Muscle of leg (tissue), 16 donors: ENCODE measurements at places on chromosomes 6 and 20. TPM values are rescaled to one million over a fixed set of nuclear protein-coding genes. Genes with fewer than 3 reads are reported as not detected.

DNA sequence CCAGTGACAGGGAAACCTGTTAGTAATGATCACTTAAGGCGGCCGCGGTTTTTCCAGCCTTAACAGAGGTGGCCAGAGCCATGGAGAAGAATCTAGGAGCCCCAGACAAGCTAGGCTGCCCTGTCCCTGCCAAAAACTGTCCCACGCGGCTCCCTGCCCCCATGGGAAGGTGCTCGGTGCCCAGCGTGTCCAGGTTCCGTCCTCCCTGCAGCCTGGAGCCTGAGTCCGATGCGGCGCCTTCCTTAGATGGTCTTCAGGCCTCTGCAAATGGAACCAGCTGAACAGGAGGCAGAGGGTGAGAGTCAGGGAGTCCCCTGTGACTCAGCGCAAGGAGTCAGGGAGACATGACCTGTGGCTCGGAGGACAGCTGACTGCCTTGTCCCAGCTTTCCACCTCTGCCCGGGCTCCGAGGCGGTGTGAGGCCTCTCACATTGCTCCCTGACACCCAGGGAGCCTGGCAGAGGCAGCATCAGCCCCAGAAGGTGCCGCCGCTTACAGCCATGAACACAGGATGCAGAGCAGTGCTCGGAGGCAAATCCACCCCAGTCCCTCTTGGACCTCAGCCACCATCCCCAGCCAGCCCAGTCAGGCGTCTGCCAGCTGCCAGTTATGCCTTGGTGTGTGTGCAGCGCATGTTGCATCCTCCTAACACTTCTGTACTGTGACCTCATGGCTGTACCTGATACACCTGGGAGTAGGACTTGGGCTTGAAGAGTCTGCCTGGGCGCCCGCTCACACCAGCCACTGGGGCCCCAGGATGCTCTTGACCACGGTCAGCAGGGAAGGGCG, 377.7 kb downstream of the CDH4 start:
- DNase-seq: peak; percentile 46

DNA sequence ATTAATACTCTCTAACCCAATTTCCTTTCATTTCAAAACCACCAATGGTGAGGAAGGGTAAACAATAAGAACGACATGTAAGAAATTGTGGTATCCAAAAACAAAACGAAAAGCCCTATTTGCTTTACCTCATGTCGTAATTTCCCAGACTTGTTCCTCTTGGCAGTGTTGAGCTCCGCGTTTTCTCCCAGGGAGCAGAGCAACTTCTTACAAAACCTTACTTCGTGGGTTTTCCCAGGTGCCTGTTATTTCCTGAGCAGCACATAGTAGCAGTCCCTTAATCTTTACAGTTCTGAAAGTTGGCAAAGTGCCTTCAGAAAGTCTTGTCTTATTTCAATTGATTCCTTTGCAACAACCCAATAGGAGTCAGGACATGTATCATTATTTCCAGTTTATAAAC, 207.9 kb upstream of the MARCKS start:
- DNase-seq: peak; percentile 79

DNA sequence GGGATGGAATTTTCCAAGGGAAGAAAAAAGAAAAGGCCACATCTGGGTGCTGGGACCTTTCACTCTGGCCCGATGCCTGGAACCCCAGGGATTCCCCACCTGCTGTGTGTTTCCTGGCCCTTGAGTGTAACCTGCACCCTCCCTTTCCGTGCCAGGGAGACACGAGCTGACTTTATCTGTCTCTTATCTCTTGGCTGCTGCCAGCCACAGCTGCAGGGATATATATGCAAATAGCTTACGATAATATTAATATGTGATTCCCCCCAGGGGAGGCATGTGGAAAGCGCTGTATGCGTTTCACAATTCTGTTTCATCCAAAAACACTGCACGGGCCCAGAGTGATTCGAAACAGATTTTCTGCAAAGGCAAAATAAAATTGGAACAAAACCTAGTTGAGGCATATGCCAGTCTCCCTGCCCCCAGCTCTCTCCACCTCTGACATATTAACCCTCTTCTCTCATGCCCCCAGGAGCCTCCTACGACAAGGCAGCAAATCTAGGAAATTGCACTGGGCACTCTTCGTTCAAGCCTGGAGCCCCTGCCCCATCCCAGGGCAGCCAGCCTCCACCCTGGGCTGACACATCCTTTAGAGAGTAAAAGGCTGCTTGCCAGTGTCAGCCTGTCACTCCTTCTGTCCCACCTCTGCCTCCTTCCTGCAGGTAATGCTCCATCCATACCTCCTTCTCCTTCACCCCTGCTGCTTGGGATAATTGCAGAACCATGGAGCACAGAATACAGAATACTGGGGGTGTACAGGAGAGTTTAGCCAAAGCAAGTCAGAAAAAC, 1.3 kb downstream of the RIPOR3 start:
- DNase-seq: peak; percentile 64

DNA sequence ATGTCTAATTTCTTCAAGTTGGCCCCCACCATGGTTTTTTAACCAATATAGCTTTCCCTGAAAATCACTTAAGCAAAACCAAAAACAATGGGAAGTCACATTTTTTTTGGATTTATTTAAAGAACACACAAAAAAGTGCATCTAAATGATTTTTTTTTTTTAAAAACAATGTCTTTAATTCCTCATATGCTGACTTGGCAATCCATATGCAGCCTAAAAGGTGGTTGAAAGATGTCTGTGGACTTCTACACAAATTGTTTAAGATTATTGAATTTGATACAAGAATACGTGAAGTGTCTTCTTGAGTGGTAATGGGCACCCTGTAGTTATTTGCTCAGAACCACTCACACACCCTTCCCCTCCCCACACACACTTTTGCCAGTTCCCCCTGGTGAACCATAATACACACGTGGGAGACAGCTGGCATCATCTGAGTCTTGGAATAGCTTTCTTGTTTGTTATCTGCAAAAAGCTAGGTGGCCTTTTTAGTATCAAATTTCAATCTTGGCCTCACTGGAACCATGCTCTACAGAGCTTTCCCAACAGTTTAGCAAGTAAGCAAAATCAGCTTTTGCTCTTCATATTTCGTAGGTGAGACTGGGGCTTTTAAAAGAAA, 60.9 kb upstream of the TULP1 start:
- no peak for DNase-seq

GRCh38 chr20:58693226-58694006, 816 bp downstream of the NPEPL1 start:
- DNase-seq: peak; percentile 56

DNA sequence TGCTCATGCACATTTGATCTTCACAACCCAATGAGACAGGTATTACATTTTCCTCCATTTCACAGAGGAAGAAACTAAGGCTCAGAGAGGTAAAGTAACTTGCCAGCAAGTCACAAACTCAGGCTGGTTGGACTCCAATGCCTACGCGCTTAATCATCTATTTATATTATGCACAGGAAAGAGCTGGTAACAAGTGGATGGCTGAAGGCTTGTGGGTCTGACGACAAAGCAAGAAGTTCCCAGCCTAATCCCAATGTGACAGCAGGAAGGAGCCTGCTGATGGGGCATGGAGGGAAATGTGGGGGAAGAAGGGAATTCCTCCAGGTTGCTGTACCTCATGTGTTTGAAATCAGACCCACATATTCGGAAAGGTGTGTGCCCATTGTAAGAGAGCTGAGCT, 3.9 kb downstream of the CDH22 start:
- no peak for DNase-seq

GRCh38 chr20:37969949-37970855, 63.1 kb downstream of the TTI1 start:
- no peak for DNase-seq

GRCh38 chr6:135191508-135192255, 10.6 kb downstream of the MYB start:
- peak; percentile 27 for DNase-seq

DNA sequence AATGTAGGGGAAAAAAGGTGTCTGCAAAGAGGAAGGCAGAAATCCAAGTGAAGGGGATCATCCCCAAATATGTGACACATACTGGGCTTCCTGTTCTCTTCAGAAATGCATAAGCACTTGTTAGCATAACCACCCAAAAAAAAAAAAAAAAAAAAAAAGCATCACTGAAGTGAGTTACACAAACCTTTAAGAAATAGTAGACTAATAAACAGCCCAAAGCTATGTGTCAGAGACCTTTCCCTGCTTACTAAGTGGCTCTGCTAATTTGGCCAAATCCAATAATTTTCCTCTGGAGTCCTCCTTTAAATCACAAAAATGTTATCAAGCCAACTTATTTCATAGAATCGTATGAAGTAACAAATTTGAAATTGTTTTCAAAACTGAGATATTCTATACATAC, 7.5 kb upstream of the DST start:
- no peak for DNase-seq

DNA sequence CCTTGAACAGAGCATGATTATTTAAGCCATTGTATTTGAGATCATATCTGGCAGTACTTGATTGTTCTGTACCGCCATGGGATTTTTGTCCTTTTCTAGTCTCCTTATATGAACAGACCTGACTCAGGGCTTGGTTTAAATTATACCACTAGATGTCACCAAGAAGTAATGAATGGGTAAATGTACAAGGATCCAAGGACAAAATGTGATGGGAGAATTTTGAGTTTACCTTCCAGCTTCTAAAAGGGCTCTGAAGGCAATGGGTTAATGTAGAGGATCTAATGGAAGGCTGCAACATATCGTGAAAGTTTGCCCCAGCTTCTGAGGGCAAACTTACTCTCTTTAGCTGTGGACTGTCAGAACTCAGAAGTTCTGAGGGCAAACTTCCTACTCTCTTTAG, 12.0 kb downstream of the RNF8 start:
- DNase-seq: peak; percentile 19

- DNase-seq: no peak
These were observed 559.2 kb upstream of the FLRT3 start for GRCh38 chr20:14896569-14896968.

DNA sequence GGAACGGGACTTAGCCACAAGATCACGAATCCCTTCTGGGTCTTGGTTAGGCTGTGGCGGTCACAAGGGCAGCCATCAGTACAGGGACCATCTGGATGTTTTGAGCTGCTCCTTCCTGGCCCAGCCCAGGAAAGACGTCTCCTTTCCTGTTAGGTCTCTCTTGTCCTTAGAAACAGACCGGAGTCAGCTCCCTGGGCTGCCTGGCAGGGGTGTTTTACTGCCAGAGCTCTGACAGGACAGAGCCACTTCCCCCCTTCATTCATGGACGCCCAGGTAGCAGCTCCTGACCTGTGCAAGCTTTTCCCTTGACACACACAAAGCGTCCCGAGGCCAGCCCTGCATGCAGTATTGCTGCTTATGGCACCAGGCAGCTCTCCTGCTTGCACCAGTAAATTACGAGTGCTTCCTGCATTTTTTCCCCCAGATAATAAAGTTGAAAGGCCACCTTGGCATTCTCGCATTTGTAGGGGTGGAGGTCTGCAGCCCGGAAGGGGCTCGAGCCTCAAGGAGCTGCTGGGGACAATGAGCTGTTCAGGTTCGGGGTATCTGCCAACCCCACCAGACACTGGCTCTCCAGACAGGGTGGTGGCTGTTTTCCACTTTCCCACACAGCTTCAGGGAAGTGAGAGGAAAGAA, 87.4 kb downstream of the NOL4L start:
- DNase-seq: peak; percentile 38

- no peak for DNase-seq
These were observed 200.1 kb downstream of the HIVEP2 start for GRCh38 chr6:142744836-142745235.

- DNase-seq: peak; percentile 46
These were observed 71.3 kb upstream of the KCNG1 start for GRCh38 chr20:51094221-51094620.

GRCh38 chr6:24936641-24937317, 1.0 kb upstream of the RIPOR2 start:
- DNase-seq: no peak

- DNase-seq: peak; percentile 69
These were observed 17.4 kb downstream of the EZR start for GRCh38 chr6:158801655-158802294.

- no peak for DNase-seq
These were observed 7.6 kb upstream of the EXOC2 start for GRCh38 chr6:700490-700889.

DNA sequence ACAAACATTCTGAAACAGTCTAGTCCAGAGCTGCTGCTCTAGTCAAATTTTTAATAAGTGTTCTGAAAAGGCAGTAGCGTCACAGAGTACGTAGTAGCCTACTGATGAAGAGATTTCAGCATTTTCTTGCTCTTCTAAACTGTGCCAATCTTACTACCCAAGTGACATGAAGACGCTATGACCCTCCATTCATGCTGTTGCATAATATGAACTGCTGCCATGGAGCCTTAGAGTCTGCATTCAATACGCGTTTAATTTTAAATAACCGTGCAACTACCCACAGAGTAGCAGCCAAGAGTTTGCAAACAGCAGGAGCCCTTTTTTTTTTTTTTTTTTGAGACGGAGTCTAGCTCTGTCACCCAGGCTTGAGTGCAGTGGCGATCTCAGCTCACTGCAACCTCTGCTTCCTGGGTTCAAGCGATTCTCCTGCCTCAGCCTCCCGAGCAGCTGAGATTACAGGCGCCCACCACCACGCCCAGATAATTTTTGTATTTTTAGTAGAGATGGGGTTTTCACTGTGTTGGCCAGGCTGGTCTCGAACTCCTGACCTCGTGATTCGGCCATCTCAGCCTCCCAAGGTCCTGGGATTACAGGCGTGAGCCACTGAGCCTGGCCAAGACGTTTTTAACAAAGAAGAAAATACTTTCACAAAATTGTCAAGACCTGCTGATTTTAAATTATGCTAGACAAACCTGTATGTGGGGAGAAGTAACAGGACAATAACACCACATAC, 44.3 kb downstream of the EZR start:
- no peak for DNase-seq

DNA sequence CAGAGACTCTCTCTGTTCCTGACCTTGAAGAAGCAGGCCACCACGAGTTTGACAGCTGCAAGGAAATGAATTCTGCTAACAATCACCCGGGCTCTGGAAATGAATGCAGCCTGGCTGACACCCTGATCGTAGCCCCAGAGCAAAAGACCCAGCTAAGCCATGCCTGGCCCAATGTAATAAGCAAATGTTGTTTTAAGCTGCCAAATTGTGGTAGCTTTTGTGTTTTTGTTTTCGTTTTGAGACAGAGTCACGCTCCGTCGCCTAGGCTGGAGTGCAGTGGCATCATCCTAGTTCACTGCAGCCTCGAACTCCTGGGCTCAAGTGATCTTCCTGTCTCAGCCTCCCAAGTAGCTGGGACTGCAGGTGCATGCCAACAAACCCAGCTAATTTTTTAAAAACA, 3.3 kb upstream of the OXT start:
- no peak for DNase-seq

- no peak for DNase-seq
These were observed 42.1 kb upstream of the SRF start for GRCh38 chr6:43128926-43129325.

DNA sequence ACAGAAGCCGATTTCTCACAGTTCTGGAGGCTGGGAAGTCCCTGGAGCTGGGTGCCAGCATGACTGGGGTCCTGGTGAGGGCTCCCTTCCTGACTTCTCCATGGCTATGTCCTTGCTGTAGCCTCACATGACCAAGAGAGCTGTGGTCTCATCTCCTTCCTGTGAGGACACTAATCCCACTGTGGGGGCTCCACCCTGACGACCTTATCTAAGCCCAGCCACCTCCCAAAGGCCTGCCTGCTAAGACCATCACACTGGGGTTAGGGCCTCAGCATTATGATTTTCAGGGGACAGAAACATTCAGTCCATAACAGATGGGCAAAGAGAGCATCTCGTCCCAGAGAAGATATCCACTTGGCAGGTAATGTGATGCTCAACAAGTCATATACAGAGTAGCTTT, 16.8 kb downstream of the RPP40 start:
- DNase-seq: no peak

RGS17 gene
- 0.96 TPM for polyA plus RNA-seq

UFL1 gene
- polyA plus RNA-seq: 25.2 TPM

ATP9A gene
- 48.0 TPM for polyA plus RNA-seq

UBD gene
- 1.6 TPM for polyA plus RNA-seq

EYS gene
- polyA plus RNA-seq: 0.66 TPM

FILIP1 gene
- polyA plus RNA-seq: 20.3 TPM

HLA-DRA gene
- 25.0 TPM for polyA plus RNA-seq

ATP6V1G2 gene
- polyA plus RNA-seq: 2.9 TPM
